GM13976 (cell line): ENCODE measurements at places on chromosomes 7 and 10.
A peak's percentile ranks its signal among the peaks of the same experiment; 100 is the strongest.

DNA sequence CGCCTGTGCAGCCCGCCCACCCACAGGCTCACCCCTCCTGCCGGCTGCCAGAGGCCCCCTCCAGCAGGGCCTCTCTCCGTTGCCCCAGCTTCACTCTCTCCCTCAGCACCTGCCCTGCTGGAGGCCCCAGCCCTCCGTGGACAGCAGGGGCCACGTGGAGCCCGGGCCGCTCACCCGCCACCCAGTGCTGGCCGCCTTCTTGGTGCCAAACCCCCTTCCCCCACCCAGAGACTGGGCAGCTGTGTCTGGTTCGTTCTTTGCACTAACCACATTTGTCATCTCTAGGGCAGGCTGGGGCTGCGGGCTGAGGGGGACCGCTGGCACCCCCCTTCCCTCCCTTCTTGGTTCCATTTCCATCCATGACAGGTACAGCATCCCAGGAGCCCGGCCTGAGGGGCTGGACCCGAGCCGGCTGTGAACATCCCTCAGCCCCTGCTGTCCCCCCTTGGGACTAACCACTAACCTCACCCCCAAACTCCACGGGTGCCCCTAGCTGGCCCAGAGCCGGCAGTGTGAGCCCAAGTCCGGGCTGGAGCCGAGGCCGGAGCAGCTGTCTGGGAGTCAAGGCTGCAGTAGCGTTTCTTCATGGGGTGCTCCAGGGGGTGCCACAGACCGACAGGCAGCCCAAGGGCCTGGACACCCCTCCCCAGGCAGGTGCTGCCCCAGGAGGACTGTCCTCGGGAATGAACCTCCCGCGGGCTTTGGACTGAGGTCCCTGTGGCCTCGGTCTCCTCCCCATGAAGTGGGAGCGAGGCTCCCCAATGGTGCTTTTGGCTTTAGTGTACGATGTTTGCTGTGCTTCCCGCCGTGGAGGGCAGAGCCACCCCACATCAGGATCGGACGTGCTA, 25.5 kb upstream of the AMZ1 start:
- no peak for DNase-seq

GRCh38 chr10:54745436-54745835, 55.6 kb downstream of the PCDH15 start:
- no peak for DNase-seq

- peak; percentile 63 for DNase-seq
Measured at GRCh38 chr7:136114966-136115762, 138.0 kb upstream of the MTPN start.

GRCh38 chr10:99372546-99373271, 43.6 kb downstream of the CNNM1 start:
- DNase-seq, result no peak

DNA sequence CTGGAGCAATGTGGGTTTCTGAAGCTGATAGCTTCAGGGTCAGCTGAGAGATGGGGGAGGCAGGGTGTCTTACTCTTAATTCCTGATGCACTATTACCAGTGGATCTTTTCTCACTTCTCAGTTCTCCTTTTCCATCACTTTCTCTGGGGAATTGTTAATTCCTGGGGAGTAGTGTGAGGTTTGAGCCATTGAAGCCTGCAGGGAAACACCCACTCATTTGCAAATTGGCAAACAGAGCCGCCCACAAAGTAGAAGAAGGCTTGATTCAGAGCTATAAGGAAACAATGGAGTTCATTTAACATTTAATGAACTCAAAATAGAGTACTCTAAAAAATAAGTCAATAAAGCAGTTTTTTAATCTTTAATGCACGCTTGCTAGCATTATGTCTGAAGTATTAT, 4.3 kb upstream of the TECTB start:
- no peak for DNase-seq

GRCh38 chr7:94838717-94839116, 68.7 kb upstream of the PPP1R9A start:
- DNase-seq, result no peak

GRCh38 chr10:98186681-98187080, 52.2 kb downstream of the R3HCC1L start:
- DNase-seq, result no peak

- no peak for DNase-seq
Measured at GRCh38 chr7:42389697-42390096, 152.7 kb upstream of the GLI3 start.

GRCh38 chr7:45691155-45691656, 117.0 kb downstream of the ADCY1 start:
- no peak for DNase-seq

DNA sequence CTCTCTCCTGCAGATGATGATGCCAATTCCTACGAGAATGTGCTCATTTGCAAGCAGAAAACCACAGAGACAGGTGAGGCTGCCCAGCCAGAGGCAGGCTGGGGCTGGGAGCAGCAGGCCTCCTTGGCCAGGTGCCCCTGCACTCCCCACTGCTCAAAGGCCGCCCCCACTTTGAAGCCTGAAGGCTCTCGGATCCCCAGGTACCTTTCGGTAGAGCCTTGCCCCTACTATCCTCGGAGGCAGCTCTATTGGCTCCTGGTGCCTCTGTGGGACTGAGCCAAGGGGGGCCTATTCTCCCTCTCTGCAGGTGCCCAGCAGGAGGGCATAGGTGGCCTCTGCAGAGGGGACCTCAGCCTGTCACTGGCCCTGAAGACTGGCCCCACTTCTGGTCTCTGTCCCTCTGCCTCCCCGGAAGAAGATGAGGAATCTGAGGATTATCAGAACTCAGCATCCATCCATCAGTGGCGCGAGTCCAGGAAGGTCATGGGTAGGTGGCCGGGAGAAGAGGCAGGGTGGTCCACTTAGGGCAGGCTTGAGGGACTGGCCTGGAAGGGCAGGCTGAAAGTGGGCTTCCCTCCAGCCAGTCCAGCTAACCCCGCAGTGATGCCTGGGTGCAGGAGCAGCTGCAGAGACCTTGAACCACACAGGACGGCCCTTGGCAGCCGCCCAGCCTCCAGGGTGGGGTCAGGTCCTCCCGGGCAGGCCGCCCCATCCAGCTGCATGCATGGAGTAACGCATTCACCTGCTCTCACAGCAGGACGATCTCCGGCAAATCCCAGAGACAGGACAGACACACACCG, 14.1 kb downstream of the LAT2 start:
- no peak for DNase-seq

- no peak for DNase-seq
Measured at GRCh38 chr10:130301021-130301892, 165.1 kb downstream of the GLRX3 start.

DNA sequence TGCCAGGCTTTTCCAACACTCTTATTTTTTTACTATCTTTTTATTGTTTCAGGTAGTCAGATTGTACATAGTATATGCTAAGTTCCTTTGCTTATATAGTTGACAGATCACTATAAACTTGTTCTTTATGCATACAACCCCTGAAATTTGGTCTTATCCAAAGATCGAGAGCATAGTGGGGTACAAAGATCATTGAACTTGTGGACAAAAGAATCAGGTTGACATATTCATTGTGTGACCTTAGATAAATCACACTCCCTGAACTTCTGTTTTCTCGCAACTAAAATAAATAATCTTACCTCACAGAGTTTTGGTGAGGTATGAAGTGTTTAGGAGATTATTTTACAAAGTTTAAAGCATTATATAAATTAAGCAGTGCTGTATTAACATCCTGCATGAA, 22.1 kb downstream of the ZNF277 start:
- no peak for DNase-seq

DNA sequence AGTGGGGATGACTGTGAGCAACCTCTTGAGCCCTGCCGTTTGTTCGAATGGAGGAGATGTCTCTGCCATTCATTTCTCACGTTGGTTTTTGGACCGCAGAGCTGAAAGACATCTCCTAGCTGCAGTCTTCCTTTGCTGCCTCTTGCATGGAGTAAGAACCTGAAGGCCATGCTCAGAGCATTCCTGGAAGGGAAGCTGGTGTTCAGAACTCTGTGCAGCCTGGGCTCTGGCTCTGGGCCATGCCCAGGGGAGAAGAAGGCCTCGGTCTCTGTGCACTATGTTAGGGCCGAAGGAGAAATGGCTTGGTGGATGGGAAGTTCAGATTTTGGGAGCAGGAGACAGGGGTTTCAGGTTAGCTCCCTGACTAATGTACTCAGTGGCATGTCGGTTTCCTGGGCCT, 22.9 kb downstream of the SFTPD start:
- no peak for DNase-seq

DNA sequence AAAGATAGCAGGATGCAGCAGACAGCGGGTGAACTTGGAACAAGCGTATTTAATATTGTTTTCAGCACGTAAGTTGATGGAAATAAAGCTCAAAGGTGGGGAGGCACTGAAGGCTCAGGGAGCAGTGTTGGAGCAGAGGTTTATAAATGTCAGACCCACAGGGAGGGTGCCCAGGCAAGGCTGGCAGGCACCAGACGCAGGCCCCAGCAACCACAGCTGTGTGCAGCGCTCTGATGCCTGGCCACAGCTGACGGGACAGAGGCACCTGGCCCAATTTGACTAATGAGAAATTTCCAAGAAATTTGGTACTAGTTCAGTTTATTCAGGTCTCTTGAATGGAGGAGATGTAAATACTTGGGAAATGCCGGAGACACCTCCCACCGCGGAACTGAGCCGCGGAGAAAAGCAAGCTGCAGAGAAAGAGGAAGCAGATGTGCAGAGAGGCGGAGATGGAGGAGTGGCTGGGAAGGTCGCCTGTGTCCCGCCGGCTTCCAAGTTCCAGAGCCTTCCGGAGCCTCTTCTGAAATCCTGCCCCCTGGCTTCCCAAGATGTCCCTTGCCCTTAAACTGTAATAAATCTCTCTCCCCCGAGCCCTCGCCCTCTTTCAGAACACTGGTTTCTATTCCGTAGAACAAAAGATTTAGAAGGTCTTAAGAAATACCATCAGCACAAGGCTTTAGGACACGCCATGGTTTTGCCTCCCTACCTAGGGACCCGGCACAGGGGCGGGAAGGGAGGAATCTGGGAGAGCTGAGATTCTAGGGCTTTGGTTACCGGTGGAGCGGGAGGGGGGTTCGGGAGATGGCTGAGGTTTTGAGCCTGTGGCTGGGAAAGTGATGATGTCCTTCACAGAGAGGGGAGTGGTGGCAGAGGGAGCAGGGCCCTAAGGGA, 38.4 kb upstream of the PLXNA4 start:
- peak; percentile 51 for DNase-seq

DNA sequence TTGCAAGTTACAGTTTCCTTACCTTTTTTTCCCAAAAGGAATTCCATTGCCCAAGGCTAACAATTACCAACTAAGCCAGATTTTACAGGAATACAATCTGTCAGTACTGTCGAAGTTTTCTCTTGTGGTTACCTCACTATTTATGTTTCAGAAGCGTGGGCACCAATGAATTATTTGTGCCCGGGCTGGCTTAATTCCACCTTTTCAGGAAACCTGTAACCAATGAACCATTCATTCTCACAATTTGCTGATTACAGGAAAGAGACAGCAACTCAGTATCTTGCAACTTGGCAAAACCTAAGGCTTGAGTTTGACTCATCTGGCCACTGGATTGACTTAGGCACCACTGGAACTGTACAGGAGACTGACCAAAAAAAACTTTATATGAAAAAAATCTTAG, 485.6 kb downstream of the INHBA start:
- no peak for DNase-seq

- no peak for DNase-seq
Measured at GRCh38 chr7:135729230-135729629, 1.2 kb upstream of the SLC13A4 start.

DNA sequence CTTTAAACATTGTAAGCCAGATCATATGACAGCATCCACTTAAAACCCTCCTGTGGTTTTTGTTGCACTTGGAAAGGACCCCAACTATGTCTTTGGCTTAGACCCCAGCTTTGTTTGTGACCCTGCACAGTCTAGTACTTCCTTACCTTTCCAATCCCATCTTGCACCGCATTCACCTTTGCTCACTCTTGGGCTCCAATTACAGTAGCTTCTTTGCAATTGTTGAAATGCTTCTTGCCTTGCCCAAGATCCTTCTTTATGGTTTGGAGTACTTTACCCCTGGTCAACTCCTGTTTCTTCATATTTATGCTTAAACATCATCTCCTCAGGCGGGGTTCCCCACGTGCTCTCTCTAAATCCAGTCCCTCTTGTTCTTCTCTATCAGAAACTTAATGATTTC, 162.6 kb downstream of the PTEN start:
- DNase-seq, result no peak

DNA sequence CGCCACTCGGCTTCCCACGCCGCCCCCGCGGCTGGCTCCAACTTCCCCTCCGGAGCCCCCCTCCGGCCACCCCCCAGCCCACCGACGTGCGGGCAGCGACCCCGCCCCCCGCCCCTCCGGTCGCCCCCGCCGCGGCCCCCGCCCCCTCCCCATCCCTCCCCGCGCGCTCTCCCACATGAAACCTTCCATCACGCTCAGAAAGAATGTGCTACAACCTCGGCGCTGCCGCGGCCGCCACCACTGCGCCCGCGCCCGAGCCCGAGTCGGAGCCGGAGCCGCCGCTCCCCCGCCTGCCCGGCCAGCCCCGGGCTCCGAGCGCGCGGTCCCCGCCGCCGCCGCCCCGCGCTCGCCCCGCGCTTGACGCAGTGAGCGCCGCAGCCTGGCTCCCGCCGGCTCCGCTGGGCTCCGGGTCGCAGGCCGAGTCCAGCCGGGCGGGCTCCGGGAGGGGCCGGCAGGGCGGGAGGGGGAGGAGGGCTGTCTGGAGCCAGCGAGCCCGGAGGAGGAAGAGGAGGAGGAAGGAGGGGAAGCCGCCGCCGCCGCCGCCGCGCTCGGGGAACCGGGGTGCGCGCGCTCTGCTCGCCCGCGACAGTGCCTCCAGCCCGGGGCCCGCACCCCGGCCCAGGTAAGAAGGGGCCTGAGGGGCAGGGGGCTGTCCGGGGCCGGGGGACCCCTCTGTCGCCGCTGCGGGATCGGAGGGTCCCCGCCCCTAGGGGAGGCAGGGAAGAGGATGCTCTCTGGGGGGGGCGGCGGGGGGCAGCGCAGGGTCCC, 4.3 kb upstream of the ELFN1 start:
- peak; percentile 59 for DNase-seq

GRCh38 chr7:28732071-28732869, 225.9 kb downstream of the TRIL start:
- DNase-seq, result no peak

- DNase-seq, result no peak
Measured at GRCh38 chr10:127194599-127194998, 1.8 kb downstream of the INSYN2A start.

- no peak for DNase-seq
Measured at GRCh38 chr10:14476641-14477407, 146.1 kb upstream of the FRMD4A start.

DNA sequence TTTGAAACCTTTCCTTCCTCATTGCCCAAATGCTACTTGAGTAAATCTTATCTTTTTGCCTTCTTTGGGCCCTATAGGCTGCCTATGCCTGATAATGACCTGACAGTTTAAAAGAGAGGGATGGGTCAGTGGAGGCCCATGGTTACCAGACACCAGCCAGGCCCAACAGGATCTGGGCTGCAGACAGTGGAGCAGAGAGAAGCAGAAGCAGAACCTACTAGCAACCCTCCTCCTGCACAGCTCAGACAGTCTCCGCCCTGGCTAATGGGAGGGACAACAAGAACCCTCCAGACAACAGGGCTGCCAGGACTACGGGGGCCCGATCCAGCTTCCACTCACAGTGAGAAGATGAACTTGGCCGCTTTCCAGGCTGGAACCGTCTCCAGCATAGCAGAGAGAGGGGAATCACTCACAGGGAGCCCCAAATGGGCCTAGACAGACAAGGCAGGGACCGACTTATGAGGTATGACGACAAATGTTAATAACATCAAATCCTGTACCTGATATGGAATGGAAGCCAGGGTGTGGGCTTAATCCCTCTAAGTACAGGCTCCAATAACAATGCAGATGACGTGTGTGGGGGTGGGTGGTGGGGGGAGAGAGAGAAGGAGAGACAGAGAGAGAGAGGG, 31.7 kb upstream of the DGKI start:
- DNase-seq, result no peak

GRCh38 chr7:39085590-39086049, 107.9 kb downstream of the POU6F2 start:
- no peak for DNase-seq

- no peak for DNase-seq
Measured at GRCh38 chr7:151126491-151127137, 40.3 kb downstream of the AGAP3 start.
